ENCODE measurements at places on chromosomes 3 and 15.

DNA sequence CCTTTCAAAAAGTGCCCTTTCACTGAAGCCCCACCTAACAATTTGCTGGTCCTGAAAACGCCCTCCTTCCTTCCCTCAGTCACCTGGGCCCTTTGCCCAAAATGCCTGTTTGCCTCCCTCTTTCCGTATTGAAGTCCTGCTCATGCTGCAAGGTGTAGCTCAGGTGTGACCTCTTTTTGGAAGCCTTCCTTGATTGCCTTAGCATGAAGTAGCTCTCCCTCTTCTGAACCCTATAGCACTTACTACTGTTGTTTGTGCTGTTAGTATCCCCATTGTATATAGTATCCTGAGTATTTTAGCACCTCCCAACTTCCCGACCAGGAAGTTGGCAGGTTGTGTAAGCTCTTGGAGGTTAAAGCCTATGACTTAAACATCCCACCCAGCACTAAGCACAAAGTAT lies 1.7 kb downstream of the PLS1 start:
- DNase-seq, result no peak

GRCh38 chr3:127254730-127255129 lies 33.1 kb downstream of the PRR20G start:
- DNase-seq, result peak; percentile 29

GRCh38 chr3:75978686-75979085 lies 193.3 kb upstream of the ZNF717 start:
- no peak for DNase-seq

GRCh38 chr3:78689378-78689777 lies 1078.4 kb downstream of the ROBO1 start:
- no peak for DNase-seq

DNA sequence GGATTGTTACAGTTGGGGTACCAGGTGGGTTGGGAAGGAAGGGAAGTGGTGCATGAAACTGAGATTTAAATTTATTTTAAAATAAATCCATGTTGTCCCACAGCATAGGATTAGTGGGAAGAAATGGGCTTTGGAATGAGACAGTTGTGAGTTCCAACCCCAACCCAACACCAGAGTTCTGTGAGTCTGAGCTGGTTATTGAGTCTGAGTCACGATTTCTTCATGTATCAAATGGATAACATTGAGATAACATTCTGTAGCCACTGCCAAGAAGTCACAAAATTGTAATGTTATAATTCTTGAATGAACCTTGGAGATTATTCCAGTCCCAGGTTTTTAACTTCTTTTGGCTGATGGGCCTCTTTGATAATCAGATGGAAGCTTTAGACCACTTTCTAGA lies 13.7 kb downstream of the IFT122 start:
- DNase-seq, result no peak

GRCh38 chr3:196268284-196269163 lies 19.0 kb downstream of the PCYT1A start:
- no peak for DNase-seq

DNA sequence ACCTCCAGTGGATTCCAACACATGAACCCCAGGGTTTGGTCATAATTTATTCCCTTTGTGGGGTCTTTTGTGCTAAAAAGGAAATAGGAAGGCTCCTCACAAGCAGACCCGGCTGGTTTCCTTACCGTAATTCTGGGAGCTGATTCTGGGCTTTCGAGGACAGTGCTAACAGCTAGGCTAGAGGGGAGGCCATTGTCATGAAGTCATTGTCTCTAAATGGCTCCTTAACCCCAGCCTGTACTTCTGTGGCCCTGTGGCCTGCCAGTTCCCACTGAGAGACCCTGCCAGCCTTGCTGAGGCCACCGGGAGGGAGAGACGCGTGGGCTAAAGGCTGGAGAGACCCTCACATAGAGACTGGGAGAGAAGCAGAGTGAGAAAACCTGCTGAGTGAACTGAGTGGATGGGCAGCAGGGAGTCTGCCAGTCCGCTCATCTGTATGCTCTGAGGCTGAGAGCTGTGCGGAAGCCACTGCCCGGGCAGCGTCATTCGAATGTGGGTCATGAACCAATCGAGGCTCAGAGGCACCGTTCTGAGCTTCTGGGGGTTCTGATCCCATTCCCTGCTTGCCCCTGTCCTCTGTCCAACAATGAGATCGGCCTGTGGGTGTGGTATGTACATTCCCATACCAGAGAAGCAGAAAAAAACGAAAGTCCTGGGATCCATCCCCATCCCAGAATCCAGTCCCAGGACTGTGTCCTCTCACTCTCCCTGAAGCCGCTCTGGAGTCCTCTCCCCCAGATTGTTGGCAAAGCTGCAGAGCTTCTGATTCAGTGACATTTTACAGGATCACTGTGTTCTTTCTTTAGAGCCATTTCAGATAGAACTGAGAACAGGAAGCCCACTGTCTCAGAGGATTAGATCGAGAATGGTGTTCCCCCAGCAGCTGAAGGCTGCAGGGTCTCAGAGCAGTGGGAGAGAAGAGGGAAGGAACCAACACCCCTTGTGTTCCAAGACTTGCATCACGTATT lies 21.3 kb upstream of the DGKG start:
- DNase-seq, result no peak

GRCh38 chr3:15496341-15496664 lies 25.2 kb downstream of the COLQ start:
- no peak for DNase-seq

GRCh38 chr3:137761563-137762503 lies 2.3 kb upstream of the SOX14 start:
- DNase-seq, result no peak

DNA sequence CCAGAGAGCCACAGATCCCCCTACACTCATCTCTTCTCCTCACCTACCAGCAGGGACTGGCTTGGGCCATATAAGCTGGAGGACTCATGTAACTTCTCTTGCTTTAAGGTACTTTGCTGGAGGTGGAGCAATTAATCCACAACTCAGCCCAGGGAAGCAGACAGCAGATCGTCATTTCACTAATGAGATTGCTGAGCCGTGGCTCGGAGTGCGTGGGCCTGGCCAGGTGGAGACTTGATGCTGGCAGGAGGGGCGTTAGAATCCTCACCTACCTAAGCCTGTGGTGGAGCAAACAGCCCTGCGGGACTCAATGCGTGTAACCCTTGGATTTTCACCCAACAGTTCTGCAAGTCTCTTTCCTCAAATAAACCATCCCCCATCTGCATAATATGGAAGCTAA lies 253.2 kb downstream of the RORA start:
- no peak for DNase-seq

GRCh38 chr3:37136067-37136466 lies 38.3 kb downstream of the LRRFIP2 start:
- DNase-seq, result no peak

- DNase-seq, result no peak
Observed at GRCh38 chr15:44084171-44084570, 110.9 kb downstream of the FRMD5 start.

DNA sequence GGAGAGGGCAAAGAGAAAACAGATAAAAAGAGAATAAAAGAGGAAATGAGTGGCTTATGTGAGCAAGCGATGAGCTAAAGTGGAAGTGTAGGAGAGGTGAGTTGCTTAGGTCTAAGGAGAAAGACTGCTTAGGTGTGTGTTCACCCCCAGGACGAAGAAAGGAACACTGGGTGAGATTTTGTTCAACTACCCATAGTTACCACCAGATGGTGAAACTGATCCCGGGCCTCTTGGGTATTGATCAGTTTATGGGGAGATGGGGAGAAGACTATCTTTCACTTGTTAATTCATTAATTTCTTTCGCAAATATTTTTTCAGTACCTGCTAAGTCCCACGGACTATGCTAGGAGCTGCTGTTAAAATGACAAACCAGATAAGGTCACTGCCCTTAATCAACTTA lies 33.9 kb downstream of the GAP43 start:
- DNase-seq, result no peak

DNA sequence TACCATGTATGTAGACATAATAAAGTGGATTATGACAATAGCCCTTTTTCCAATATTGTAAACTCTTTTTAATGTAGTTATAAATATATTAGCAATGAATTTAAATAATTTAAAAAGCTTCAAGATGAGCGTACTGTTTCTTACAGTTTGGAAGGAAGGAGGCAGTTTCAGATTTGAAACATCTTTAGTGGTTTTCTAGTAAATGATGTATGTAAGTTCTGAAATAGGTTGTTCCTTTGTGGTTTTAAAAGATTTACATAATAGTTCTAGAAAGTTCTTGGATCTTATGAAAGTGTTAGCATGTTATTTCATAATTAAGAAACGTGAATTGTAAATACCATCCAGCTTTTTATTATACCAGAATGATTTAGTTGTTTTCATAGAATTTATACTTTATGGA lies 16.0 kb downstream of the DNAJC19 start:
- DNase-seq, result no peak

- DNase-seq, result no peak
Observed at GRCh38 chr3:171994646-171995428, 44.5 kb upstream of the FNDC3B start.

DNA sequence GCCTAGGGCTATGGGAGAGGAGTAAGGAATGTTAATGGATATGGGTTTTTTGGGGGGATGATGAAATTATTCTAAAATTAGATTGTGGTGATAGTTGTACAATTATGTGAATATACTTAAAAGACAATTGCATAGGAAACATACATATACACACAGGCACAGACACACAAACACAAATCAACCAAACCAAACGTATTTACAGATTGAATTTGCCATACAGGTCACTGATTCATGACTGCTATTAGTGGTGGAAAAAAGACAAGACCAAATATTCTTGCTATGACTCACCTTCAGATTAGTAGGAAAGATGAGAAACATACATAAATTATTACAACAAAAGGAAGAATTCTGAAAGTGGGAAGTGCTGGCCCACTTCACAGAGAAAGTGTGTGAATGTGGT lies 85.3 kb downstream of the C3orf38 start:
- DNase-seq, result no peak

GRCh38 chr3:49536875-49537533 lies 17.3 kb upstream of the BSN start:
- DNase-seq, result no peak

GRCh38 chr3:13479332-13479581 lies 849 bp upstream of the HDAC11 start:
- no peak for DNase-seq

GRCh38 chr15:61083081-61083787 lies 145.9 kb downstream of the RORA start:
- no peak for DNase-seq

DNA sequence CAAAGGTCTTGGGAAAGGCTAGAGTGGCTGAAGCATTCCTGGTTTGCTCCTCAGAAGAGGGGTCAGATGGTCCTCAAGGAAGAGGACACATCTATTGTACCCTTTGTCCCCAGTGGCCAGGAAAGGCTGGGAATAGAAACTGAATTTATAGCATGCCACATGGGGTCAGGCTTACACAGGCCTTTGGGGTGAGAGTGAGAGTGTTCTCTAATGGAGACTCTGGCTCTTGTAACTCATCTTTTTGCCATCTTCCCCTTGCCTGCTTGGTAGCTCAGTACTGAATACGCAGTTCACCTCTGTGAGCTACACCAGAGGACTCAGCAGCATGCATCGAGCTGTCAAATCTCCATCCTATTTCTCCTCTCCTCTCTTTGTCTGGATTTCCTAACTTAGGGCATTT lies 87.5 kb downstream of the ATP2B2 start:
- no peak for DNase-seq

DNA sequence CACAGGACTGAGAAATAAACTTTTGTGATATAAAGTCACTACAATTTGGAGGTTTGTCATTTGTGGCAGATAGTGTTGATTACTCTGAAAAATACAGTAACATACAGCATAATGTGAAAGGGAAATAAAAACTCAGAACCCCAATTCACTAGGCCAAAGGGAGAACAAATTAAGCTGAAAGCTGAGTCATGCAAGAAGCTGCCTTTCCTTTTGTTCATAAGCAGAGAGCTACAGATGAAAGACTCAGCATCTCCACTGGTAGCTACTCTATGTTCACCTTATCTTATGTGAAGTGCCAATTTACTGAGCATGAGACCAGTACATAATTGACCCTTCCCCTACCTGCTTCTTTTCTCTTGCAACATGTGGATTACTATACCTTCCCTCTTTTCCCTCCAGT lies 19.3 kb upstream of the SLTM start:
- DNase-seq, result peak; percentile 42

GRCh38 chr15:100926971-100927756 lies 8.0 kb downstream of the LRRK1 start:
- no peak for DNase-seq

DNA sequence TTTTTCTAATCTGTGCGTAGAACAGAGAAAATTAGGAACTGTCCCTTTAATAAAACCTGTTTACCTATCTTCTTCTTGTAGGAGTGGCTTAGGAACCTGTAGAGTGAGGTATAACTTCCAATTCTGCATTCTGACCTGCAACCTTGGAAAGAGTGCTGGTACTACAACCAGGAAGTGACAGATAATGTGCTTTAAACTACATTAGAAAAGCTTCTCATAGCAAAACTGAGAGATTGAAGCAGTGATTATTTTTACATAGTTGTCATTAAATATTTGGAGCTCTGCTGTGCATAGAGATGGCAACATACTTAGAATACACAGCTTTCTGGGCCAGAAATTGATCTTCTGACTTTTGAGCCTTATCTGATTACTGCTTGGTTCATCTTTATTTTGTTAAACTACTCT lies 50.4 kb upstream of the ZDHHC23 start:
- DNase-seq, result peak; percentile 80

DNA sequence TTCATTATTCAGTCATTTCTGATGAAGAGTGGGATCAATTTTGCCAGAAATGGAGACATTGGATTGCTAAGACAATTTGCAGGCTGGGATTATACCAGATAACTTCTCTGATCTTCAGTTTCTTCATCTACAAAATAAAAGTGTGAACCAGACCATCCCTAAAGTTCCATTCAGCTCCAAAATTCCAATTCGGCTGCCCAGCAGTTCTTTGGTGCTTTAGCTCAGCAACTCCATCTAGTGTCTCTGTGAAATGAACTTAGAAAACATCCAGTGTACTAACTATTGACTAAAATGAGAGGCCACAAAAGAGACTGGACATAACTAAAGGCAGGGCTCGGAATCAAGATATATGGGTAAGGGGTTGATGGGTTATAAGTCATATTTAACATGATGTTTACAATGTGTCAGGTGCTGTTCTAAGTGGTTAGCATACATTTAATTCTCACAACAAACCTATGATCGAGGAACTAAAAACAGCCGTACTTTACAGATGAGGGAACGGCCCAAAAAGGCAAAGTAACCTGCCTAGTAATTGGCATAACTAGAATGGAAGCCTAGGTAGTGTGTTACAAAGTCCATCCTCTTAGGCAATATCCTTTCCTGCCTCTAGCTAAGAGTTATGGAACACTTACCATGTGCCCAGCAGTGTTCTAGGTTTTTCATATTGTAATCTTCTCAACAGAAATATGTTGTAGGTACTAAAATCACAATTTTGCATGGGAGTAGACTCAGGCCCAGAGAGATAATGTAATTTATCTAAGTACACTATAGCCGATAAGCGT lies 17.0 kb downstream of the THAP10 start:
- DNase-seq, result no peak
